NCI-H345 (cell line): ENCODE measurements at places on chromosomes 5 and 9.
A peak's percentile ranks its signal among the peaks of the same experiment; 100 is the strongest.

GRCh38 chr5:145178641-145179523 is 656.3 kb downstream of the PRELID2 start:
- DNase-seq = no peak

DNA sequence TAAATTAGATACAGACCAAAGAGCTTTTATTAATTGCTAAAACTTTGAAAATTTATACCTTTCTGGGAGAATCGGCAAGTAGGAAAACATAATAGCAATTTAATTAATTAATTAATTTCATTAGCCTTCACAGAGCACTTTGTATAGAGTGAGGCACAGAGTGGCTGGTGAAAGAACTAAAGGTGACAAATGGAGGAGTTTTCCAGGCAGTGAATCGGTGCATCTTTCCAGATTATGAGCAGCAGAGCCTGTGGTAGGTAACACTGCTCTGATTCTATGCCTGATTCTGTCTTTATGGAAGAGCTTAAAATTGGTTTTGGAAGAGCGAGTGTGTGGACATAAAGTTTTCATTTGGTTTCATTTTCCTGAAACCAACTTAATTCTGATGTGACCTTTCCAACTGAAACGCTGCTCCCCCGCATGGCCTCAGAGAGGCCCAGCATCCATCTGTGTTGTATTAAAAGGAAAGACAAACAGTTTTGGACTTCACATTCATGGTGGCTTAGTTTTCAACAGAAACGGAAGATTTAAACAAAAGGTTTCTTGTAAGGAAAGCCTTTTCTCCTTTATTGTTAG is 188.9 kb upstream of the RPS23 start:
- no peak for DNase-seq

GRCh38 chr5:177474846-177475562 is 1.6 kb upstream of the DBN1 start:
- DNase-seq = no peak

DNA sequence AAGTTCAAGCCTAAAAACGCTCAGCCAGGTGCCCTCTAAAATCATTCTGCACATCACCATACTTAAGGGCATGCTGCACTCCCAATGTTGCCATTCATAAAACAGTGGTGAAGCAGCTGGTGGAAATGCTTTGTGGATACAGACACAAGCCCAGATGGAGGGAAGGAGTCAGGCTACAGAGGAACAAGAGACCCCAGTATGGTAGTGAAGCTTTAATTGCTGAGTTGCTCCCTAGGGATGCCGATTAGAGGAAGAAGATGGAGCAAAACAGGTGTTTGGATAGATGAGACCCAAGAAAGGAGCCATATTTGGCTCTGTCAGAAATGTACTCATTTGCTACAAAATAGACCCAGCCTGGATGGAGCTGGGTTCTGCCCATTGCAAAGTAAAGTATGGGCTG is 230.5 kb downstream of the NSG2 start:
- no peak for DNase-seq

GRCh38 chr9:20729523-20729922 is 45.5 kb downstream of the FOCAD start:
- no peak for DNase-seq

DNA sequence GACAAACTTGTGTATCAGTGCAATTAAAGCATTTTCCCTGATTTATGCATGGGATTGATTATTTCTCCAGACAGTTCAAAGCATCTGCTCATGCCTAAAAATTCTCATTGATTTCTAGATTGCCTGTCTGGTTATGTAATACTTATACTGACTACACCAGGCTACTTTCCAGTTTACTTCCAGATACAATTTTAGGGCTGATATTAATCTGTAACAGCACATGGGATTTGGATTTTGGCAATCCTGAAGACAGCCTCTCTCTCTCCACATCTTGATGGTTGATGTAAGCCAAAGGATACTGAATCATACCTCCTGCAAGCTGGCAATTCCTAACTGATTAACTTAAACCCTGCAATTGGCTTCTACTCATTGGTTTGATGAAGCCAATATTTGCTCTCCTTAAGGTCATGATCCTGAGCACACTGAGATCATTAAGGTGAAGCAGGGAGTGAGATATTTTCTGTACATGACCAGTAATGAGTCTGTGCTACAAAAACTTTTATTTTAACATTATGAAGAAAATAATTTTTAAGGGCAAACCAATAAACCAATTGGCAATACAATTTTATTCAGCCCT is 25.7 kb upstream of the FBXL7 start:
- DNase-seq = no peak

GRCh38 chr5:151317871-151318270 is 14.3 kb upstream of the SLC36A3 start:
- DNase-seq = no peak

DNA sequence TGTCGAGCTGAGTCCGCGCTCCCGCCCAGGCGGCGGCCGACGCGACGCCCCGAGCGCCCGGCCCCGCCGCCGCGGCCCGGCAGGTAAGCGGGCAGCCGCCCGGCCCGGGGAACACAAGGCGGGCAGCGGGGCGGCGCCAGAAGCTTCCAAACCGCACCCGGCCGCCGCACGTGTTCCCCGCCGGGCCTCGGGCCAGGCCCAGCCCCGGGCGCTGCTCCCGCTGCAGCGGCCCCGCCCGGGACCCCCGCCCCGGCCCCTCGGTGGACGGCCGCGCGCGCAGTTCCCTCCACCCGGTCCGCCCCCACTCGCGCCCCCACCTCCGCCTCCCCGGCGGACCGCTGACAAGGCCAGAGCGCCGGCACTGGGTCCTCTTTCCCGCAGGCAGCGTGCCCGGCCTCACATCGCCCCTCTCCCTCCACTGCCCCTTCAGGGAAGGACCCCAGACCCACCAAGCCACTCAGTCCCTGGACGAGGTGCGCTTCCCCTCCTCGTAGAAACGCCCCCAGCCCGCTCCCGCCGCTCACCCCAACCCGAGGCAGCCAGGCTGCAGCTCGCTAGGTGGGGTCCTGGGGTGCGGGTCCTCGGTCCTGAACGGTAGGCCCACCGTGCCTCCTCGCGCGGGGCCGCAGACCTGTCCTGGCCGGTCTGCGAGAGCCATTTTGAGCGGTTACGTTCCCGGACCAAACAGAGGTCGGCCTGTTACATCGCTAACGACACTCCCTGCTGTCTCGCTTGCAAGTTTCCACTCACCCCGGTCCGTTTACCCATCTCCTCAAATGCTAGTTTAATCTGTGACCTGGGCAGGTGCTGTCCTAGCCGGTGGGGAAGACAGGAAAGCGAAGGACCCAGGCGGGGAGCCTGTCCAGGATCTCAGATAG is 475 bp downstream of the WDR5 start:
- DNase-seq = no peak

DNA sequence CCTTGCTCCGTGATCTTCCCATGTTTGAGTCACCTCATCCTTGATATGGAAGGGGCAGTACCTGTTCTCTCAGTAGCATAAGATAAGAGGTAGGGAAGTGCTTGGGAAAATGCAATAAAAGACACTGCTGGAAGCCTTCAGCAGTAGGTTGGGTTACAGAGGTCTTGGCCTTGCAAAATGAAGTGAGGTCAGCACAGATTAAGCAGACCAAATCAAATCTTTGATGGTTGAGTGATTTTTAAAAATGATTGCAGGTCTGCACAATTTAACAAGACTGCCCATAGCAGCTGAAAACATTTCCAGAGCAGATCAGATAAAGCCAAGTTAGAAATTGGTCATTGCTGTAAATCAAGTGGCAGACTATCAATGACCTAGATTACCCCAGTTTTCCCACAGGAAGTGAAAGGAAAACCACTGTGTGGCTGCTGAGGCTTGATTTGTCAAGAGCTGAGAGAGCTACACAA is 32.9 kb downstream of the PALM2AKAP2 start:
- DNase-seq = no peak

GRCh38 chr5:61051267-61051666 is 106.3 kb downstream of the NDUFAF2 start:
- no peak for DNase-seq

DNA sequence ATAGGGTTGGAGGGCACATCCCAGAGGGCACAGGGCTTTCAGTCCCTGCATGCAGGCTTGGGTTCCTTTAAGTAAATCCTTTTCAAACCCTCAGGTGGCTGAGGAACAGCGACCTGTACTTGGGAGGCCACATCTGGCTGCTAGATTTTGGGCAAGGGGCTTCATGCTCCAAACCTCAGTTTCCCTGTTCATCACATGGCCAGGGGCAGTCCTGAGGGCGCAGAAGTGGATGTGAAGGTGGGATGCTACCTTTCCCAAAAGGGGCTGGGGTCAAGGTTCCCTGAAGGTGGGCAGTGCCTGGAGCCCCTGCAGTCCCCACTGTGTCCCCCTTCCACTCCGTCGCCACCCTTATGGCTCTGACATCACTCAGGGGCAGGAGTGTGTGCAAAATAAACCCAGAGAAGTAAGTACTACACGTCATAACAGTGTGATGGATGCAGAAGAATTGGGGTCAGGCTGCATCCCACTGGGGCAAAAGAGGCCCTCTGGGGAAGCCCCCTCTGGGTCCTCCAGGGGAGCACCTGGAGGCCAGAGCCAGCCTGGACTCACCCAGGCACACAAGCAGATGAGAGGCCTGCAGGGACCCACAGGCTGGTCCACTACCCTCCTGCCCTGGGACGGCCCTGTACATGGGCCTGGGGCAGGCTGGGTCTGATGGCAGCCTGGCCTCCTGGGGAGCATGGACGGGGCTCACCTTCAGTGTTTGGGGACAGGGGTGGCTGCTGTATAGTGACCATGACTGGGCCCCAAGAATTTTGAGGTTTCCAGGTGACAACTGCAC is 1.9 kb upstream of the CARD19 start:
- no peak for DNase-seq

DNA sequence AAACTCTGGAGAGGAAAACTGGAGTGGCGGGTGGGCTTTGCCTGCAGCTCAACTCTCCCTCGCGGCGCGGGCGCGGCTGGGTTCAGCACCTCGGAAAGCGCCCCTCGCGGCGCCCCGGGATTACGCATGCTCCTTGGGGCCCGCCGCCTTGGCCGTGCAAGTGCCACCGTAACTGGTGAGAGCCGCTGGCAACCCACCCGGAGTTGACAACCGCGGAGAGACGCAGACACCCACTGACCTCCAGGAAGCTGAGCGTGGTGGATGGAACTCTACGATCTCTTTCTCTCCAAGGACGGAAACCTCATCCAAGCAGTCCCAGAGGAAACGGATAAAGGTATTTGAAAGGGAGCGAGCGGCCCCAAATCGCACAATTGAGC is 194 bp upstream of the RXFP3 start:
- peak; percentile 84 for DNase-seq

- peak; percentile 46 for DNase-seq
Measured at GRCh38 chr5:24385070-24385469, 259.7 kb downstream of the CDH10 start.

GRCh38 chr5:9358961-9359685 is 186.8 kb downstream of the SEMA5A start:
- no peak for DNase-seq

GRCh38 chr5:138872841-138873465 is 2.2 kb downstream of the LRRTM2 start:
- no peak for DNase-seq

GRCh38 chr9:22452415-22453010 is 5.9 kb downstream of the DMRTA1 start:
- DNase-seq = peak; percentile 52

GRCh38 chr9:95005278-95006143 is 279.0 kb downstream of the AOPEP start:
- peak; percentile 10 for DNase-seq

GRCh38 chr5:94544031-94544650 is 74.3 kb downstream of the KIAA0825 start:
- no peak for DNase-seq

DNA sequence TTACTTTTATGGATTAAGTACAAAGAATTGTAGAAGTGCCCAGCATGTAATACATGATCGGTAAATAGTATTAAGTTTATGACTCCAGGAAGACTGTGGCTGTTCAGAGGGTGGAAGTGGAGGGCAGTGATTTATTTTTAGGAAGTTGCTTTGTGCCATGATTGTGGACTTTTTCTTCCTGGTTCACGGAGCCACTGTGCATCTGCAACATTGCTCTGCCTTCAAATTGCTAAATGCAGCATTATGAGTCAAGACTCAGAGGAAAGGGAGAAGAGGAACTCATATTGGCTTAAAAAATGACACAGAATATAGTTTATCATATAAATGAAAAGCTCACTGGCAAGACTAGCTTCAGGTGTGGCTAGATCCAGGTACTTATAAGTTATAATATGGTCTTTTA is 301.5 kb downstream of the KCTD16 start:
- DNase-seq = no peak

- no peak for DNase-seq
Measured at GRCh38 chr9:75775166-75775565, 115.3 kb upstream of the PCSK5 start.

GRCh38 chr9:79592726-79593493 is 21.1 kb downstream of the TLE4 start:
- no peak for DNase-seq

- peak; percentile 73 for DNase-seq
Measured at GRCh38 chr9:120336021-120336752, 243.8 kb downstream of the CDK5RAP2 start.
